Astrocyte (in vitro differentiated cells and primary cell): ENCODE measurements at places on chromosomes 6 and 20. TPM values are rescaled to one million over a fixed set of nuclear protein-coding genes. Genes with fewer than 3 reads are reported as not detected.

DNA sequence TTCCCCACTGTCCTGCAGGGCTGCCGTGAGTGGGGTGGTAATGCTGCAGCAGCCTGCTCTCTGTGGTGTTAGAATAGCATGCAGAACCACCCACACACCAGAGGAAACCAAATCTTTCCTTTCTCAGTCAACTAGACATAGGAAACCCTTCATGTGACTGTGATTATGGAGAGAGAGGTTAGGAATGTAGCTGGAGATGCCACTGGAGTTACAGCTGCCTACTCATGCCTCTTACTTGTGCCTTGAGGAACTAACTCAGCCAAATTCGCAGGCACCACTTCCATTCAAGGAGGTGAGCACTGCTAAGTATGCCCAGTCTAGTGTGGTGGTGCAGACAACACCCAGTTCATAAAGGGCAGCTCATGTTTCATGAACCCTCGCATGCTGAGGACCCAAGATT lies 27.4 kb downstream of the MUC22 start:
- no peaks in the 10 kb centered on the region for H3K36me3 ChIP-seq
- no peak overlapping the region for H3K27ac ChIP-seq
- DNase-seq, result peak; percentile 78
- no peak overlapping the region for H3K4me3 ChIP-seq

- H3K27ac ChIP-seq, result no peak overlapping the region
- no peaks in the 10 kb centered on the region for H3K4me1 ChIP-seq
- DNase-seq, result no peak
These were observed 183.9 kb upstream of the HDAC2 start for GRCh38 chr6:114154812-114155211.

- peak; percentile 96 for DNase-seq
- peak overlapping the region; percentile 67 for H3K27ac ChIP-seq
- peak overlapping the region; percentile 29 for H3K4me3 ChIP-seq
- no peaks in the 10 kb centered on the region for H3K27me3 ChIP-seq
These were observed 105.9 kb upstream of the ID4 start for GRCh38 chr6:19731282-19731681.

DNA sequence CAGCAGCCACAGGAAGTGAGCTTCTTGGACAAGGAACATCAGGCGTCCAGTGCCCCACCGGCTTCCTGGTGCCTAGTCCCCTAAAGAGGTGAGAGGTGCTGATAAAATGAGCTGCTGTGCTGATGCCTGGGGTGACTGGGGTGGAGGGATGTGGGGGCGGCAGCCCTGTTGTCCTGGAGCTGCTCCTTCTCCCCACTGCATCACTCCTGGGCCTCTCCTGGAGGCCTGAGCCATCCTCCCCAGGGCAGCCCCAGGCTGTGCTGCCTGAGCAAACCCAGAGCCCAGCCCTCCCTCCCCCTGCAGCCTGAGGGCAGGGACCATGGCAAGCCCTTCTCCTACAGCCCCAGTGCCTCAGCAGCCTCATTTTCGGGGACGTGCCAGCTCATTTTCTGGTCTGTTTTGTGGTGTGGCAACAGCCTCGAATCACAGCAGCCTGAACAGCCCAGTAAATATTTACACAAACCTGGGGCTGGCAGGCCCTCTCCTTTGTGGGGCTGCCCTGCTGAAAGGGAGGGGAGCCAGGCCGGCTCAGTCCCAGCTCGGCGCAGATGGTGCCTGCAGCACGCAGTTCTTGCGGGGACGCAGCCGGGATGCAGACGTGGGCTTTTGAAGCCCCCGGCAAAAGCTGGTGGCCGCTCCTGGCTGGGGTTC lies 259.9 kb downstream of the DLL1 start:
- H3K4me3 ChIP-seq, result no peak overlapping the region
- no peak for DNase-seq
- no peaks in the 10 kb centered on the region for H3K4me1 ChIP-seq
- no peaks in the 10 kb centered on the region for H3K27me3 ChIP-seq
- no peaks in the 10 kb centered on the region for H3K36me3 ChIP-seq

DNA sequence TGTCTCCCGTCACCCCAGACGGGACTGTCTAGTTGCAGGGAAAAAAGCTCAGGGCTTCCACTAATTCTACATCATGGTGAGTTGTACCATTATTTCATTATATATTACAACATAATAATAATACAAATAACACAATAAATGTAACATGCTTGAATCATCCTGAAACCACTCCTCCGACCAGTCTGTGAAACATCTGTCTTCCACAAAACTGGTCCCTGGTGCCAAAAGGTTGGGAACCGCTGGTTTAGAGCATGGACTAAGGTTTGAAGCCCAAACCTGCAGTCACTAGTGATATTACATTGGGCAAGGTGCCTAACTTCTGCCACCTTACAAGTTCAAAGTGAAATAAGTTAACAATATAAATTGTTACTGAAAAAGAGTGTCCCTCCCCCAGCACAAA lies 175.7 kb downstream of the PDE10A start:
- H3K27ac ChIP-seq, result no peak overlapping the region
- no peak for DNase-seq
- H3K4me3 ChIP-seq, result no peak overlapping the region
- no peaks in the 10 kb centered on the region for H3K36me3 ChIP-seq
- H3K27me3 ChIP-seq, result no peaks in the 10 kb centered on the region

RAD21L1 gene
- total RNA-seq, result 0.34 TPM in 1 of 2 replicates, not detected in the other

DNA sequence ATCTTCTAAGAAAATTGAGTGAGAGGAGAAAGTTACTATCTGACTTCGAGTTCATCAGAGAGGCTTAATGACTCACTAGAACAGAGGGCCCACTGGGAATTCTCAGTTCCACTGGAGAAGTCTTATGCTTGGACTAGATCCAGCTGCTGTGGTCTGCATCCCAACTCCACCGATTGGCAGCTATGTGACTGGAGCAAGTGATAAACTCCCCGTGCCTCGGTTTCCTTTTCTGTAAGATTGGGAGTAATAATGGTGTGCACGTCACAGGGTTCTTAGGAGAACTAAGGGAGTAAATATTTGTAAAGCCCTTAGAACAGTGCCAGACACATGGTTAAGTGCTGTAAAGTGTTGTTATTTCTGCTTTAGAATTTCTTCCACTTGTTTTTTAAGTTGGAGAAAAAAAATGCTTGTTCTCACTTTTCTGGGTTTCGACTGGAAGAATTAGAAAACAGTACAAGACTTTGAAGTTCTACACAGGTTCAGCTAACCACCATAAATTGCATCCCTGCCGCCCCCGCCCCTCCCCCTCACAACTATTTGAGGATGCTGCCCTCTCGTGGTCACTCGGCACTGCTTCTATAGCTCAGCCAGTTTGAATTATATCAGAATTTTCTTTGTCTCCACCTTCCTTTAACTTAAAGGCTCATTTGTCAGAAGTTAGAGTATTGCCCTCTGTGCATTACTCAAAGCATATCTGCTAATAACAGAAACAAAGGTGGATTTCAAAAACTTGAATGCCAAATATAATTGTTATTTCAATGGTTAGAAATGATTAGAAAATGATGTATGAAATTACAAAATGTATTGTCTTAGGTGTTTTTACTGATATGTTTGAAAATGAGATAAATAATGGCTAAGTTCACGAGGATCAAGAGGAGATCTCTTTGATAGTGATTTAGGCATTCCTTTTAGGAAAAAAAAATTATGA lies 95.0 kb upstream of the IFNGR1 start:
- DNase-seq, result peak; percentile 47
- H3K4me3 ChIP-seq, result peak overlapping the region; percentile 25
- no peak overlapping the region for H3K27ac ChIP-seq
- H3K4me1 ChIP-seq, result peaks cover 8% of the 10 kb centered on the region
- H3K36me3 ChIP-seq, result no peaks in the 10 kb centered on the region

MEI4 gene
- 0.54 and 0.58 TPM in 2 replicates for total RNA-seq

TINAG gene
- not detected in 2 replicates for total RNA-seq

- H3K4me1 ChIP-seq, result no peaks in the 10 kb centered on the region
- DNase-seq, result no peak
- peaks cover 24% of the 10 kb centered on the region for H3K27me3 ChIP-seq
- no peak overlapping the region for H3K27ac ChIP-seq
- no peaks in the 10 kb centered on the region for H3K36me3 ChIP-seq
These were observed 21.3 kb upstream of the WFDC2 start for GRCh38 chr20:45448270-45448669.

TAB2 gene
- 81.8 and 85.7 TPM in 2 replicates for total RNA-seq

HNF4A gene
- total RNA-seq, result not detected in 2 replicates

- H3K27me3 ChIP-seq, result no peaks in the 10 kb centered on the region
- H3K36me3 ChIP-seq, result no peaks in the 10 kb centered on the region
- no peaks in the 10 kb centered on the region for H3K4me1 ChIP-seq
These were observed 191.5 kb downstream of the DLL1 start for GRCh38 chr6:170099387-170099786.

DNA sequence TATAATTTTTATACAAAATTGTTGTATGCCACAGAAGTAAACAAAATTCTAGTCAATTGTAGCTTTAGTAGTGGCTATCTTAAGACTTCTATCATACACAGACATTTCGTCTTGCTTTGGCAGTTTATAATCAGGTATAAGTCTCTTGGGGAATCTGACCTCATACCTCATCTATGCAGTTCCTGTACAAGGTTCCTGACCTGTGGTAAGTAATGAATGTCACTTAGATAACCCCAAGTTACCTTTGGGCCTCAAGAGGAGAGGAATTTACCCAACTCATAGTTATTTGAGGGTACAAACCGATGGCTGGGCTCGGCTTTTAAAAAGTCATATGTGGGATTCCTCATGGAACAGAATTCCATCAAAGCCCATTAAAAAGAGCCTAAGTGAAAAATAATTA lies 58.8 kb upstream of the UNC93A start:
- H3K4me3 ChIP-seq, result no peak overlapping the region
- no peak overlapping the region for H3K27ac ChIP-seq
- H3K27me3 ChIP-seq, result peaks cover 8% of the 10 kb centered on the region
- no peak for DNase-seq
